ENCODE measurements at places on chromosomes 12 and 14.

GRCh38 chr14:105055736-105056302 lies 9.4 kb downstream of the GPR132 start:
- DNase-seq, result no peak

GRCh38 chr14:33569821-33570687 lies 380.8 kb downstream of the EGLN3 start:
- no peak for DNase-seq

GRCh38 chr12:115338566-115339294 lies 654.8 kb upstream of the TBX3 start:
- DNase-seq, result no peak

- no peak for DNase-seq
These were observed 10.1 kb downstream of the RITA1 start for GRCh38 chr12:113195598-113195997.

- DNase-seq, result no peak
These were observed 46.4 kb upstream of the CNOT2 start for GRCh38 chr12:70196811-70197281.

GRCh38 chr14:67756496-67756895 lies 54.8 kb downstream of the RDH12 start:
- DNase-seq, result no peak

Data from T-helper 1 cell (primary cell).